ENCODE measurements at places on chromosomes 2 and 18.

- DNase-seq = no peak
These were observed 14.0 kb upstream of the MCFD2 start for GRCh38 chr2:46929612-46930011.

DNA sequence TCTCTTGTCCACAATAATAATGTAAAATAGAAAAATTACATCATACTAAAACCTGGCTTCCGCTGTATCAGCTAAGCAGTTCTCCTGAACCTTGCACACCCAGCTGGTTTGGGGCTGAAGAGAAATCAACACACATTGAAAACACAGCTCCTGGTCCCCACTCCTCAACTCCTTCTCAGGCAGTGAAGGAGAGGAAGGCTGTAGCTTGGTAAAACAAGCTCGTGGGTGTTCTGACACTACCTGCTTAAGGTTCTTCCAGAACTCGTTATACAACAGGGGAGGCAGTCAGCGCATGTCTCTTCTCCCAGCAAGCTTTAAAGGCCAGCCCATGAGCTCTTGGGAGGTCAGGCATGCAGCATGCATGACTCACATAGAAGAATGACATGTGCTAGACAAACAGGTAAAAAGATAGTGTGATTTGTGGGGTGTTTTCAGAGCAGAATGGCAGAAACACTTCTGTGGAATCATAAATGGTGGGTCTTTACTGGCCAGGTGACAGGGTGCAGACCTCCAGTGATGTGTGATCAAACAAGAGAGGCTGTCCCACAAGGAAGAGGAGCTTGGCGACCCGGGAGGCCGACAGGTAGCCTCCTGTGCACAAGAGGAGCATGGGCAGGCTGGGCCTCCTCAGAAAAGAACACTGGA lies 69.1 kb downstream of the UXS1 start:
- no peak for DNase-seq

DNA sequence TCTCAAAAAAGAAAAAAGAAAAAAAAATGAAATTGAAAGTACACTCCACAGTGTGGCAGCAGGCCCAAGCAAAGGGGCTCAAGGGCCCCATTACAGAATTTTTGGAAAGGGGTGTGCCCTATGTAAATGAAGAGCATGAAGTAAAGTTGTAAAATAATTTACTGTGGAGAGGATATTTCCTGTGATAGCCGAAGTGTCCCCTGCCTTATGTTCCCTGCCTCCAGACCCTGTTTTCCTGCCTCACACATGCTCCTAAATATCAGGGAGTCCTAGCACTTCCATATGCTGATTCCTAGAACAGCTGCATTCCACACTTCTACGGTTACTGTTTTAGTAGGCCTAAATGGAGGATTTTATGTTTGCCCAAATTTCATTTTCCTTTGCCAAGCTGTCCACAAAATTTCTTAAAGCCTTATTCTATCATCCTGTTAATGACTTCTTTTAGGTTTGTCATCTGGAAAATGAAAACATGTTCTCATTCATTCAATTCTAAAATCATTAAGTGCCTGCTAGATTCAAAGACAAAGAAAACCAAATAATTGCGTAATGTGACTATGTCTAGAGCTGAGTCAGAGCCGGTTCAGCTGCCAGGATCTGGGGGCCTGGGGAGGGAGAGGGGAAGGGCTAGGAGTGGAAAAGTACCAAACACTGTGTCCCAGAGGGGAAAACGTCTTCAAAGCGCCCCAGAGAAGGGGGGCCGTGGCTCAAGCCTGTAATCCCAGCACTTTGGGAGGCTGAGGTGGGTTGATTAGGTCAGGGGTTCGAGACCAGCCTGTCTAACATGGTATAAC lies 25.9 kb upstream of the IMPA2 start:
- no peak for DNase-seq

DNA sequence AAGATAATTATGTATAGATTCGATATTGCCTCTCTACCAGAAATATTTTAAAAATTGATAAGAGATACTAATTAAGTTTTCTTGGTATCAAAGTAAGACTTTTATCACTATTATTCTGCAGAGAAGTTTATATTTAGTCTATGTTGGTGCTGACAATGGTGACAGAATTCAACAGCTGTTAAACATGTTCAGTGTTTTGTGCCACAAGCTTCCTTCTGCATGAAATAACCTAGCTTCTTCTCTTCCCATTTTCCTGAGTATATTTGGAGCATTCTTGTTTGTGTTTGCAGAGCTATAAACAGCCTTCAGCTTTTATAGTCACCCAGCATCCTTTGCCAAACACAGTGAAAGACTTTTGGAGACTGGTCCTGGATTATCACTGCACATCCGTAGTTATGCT lies 229.2 kb upstream of the RAB12 start:
- no peak for DNase-seq

DNA sequence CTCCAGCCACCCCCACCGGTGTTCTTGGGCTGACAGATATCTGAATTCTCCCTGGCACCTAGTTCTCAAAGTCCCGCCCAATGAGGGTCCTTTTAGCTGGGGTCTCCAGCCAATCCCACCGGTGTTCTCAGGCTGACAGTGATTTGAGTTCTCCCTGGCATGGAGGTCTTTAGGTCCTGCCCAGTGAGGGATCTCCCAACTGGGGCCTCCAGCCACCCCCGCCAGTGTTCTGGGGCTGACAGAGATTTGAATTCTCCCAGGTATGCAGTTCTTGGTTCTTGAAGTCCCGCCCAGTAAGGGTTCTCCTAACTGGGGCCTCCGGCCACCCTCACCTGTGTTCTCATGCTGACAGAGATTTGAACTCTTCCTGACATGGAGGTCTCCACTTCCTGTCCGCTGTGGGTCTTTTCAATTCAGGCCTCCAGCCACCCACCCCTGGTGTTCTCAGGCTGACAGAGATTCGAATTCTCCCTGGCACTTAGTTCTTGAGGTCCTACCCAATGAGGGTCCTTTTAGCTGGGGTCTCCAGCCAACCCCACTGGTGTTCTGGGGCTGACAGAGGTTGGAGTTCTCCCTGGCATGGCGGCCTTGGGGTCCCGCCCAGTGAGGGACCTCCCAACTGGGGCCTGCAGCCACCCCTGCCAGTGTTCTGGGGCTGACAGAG lies 154.6 kb downstream of the ANKRD36 start:
- no peak for DNase-seq

DNA sequence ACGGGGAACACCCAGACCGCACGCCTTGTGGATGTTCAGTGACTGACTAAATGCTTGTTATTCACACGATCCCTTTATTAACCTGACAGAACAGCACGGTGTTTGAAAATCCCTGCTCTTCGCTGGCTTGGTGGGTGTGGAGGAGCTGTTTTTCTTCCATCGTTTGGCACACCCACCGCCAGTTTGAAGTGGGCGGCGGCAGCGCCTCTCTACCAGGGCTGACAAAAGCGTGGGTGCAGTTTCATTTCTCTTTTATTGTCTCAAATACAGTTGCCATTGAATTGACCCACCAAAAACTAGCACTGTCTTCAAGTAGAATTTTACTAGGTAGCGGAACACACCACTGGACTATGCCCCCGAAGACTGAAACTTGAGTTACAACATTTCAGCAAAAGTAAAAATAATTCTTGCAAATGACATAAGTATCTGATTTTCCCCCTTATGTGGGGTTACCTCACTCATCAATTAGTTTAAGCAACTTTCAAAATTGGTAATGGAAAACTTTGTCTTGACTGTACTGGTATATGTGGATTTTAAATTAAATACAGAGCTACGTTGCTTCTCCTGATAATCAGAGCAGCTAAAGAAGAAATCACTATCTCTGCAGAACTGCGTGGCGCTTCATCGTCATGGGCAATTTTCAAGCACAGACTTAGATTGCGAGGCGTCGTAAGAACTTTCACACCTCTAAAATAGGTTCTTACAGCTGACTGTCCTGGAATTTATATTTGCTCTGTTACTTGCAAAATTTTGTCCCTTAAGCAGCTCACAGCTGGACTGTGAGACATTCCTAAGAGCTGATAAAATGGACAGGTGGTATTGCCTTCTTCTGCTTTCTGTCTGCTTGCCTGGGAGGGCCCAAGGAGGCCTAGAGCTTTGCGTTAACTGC lies 60.9 kb downstream of the LDLRAD4 start:
- DNase-seq = no peak

- DNase-seq = no peak
These were observed 32.6 kb downstream of the HJURP start for GRCh38 chr2:233821709-233822100.

DNA sequence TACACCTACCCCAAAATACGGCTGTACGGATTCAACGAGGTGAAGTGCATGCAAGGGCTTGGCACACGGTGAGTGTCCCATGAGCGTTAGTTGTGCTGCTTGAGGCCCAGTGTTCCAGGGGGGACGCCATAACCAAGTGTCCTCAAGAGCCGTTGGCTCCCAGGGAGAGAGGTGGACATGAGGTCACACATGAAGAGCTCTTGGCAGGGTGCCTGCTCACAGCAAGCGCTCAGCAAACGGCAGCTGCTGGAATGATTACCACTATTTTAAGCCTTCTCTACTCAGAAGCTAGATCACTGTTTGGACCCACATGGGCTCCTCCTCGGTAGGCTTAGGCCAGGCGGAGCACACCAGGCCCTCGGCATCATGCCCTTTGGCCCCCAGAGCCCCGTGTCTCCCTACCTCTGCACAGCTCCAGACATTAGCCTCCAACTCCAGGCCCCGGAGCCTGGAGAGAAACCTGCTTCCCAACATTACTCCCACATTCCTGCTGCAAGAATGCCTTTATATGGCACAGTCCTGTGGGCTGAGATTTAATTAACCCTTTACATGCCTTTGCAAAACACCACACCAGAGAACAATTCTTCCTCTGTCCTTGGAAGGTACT lies 68.4 kb upstream of the PPP1CB start:
- no peak for DNase-seq

DNA sequence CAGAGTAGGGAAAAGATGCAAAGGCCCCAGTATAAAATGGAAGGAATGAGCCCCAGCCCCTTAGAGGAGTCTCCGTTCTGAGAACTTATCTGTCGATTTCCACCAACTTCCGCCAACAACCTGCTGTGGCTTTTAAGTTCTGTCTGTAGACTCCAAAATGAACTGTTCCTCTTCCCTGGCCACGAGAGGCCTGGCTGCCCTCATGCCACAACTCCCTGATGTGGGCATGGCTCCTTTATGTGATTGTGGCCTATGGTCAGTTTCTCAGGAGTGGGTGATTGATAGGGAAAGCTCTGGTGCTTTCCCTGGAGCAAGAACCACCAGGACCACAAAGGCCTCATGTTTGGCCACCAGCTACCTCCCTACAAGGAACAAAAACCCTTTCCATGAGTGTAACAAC lies 18.8 kb upstream of the CD207 start:
- no peak for DNase-seq

- no peak for DNase-seq
These were observed 12.0 kb upstream of the DDX1 start for GRCh38 chr2:15579641-15580040.

- no peak for DNase-seq
These were observed 81.8 kb downstream of the EML4 start for GRCh38 chr2:42250925-42251324.

DNA sequence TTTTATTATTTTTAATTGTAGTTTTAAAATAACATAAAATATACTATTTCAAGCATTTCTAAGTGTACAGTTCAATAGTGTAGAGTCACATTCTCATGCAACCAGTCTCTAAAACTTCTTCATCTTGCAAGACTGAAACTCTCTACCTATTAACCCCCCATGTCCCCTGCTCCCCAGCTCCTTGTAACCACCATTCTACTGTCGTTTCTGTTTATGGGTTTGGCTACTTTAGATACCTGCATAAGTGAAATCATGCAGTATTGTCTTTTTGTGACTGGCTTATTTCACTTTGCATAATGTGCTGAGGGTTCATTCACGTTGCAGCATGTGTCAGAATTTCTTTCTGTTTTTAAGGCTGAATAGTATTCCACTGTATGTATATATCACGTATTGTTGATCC lies 139.4 kb downstream of the SMAD7 start:
- no peak for DNase-seq

DNA sequence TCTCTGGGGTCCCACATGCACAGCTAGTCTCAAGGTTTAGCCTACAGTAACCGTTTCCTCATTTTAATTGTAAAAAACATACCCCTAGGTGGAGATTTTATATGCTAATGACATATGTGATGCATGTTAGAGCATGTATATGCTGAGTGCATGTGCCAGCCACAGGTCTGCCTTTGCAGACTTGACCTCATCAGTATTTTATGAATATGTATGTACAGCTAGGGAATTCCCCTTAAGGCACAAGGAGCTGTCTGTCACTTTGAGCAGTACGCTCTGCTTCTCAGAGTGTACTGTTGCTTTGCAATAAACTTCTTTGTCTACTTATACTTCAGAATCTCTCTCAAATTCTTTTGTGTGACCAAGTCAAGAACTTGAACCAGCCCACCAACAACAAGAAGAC lies 131.2 kb upstream of the ERBB4 start:
- no peak for DNase-seq

GRCh38 chr2:27080140-27080469 lies 1.7 kb downstream of the EMILIN1 start:
- no peak for DNase-seq

- no peak for DNase-seq
These were observed 54.1 kb upstream of the ZNF385B start for GRCh38 chr2:179915395-179915992.

All from stimulated activated CD4-positive, alpha-beta T cell treated with anti-CD3 and anti-CD28 coated beads, Interleukin-1b, Interleukin-23, amount 100 ng/mL, for 1 hour (primary cell).